ENCODE measurements at places on chromosomes 1 and 21.

DNA sequence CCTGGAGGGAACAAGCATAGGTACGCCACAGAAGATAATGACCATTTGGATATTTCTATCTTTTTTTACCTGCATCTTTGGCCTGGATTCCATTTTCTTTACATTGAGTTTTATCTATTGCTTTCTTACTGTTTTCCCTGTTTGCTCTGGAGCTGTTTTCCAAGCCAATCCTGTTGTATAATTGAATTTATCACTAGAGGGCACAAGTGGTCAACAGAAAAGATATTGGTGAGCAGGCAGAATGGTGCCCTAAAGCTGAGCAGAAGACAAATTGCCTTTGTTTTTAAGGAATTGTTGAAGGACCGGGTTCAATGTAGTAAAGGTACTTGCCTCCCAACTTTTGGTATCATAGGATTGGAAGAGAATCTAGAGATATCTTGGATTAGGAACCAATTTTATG is 152.8 kb downstream of the PPP1R12B start:
- peak; percentile 8 for DNase-seq

DNA sequence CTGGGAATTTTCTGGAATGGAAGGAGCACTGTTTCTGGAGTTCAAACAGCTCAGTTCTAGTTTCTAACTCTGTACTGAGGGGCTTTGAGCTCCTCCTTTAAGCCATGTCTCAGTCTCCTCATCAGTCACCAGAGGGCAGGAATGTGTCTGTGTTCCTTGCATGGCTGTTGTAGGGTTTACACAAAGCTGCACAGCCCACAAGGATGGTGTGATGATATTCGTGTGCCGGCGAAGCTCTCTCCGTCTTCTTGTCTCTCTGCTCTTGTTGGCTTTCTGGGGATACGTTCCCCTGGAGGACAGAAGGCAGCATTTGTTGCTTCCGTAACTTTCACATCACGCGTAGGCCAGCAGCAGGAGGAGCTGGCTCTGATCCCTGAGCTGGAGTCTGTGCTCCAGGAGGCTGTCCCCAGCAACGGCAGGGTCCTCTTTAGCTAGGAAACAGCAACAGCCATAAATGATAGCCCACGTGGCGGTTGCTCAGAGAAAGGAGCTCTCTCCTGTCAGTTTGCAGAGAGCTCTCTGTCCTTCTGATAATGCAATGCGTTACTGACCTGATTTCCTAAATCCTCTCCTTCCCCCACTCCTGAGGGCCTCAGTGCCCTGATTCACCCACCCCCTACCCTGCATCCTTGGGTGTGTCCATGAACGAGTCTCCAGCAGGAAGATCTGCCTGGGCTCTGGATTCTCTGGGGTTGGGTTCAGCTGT is 189.2 kb upstream of the VAMP3 start:
- DNase-seq = no peak

DNA sequence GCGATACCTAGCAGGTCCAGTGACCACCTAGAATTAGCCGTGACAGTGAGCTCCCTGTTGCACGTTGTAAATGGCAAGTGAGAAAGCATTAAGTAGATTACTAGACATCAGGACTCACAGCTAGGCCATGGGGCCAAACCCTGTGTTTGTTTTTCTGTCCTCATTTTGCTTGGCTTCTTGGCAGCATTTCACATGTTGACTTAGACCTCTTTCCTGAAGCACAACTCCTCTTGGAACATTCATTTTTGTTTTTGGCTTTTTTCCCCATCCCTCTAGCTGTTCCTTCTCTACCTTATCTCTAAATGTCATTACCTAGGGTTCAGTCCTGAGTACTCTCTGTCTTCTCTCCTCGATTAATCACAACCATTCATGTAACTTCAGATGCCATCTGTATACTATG is 16.9 kb upstream of the PTPN14 start:
- no peak for DNase-seq

DNA sequence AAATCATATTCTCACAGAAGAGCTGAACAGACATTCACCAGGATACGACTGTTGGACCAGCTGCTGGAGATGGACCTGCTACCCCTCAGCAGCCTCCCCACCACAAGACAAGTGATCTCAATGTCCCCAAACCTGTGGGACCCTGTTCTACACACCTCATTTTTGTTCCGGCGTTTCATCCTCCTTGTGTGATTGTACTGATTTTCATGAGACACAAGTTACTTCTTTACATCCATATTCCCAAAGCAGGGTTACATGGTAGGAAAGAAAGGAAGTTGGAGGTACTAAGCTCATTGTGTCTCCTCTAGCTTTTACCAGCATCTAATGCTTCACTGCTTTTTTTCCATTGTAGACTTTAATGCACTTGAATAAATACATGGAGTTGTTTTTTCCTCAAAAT is 8.7 kb downstream of the ADAMTS1 start:
- DNase-seq = no peak

DNA sequence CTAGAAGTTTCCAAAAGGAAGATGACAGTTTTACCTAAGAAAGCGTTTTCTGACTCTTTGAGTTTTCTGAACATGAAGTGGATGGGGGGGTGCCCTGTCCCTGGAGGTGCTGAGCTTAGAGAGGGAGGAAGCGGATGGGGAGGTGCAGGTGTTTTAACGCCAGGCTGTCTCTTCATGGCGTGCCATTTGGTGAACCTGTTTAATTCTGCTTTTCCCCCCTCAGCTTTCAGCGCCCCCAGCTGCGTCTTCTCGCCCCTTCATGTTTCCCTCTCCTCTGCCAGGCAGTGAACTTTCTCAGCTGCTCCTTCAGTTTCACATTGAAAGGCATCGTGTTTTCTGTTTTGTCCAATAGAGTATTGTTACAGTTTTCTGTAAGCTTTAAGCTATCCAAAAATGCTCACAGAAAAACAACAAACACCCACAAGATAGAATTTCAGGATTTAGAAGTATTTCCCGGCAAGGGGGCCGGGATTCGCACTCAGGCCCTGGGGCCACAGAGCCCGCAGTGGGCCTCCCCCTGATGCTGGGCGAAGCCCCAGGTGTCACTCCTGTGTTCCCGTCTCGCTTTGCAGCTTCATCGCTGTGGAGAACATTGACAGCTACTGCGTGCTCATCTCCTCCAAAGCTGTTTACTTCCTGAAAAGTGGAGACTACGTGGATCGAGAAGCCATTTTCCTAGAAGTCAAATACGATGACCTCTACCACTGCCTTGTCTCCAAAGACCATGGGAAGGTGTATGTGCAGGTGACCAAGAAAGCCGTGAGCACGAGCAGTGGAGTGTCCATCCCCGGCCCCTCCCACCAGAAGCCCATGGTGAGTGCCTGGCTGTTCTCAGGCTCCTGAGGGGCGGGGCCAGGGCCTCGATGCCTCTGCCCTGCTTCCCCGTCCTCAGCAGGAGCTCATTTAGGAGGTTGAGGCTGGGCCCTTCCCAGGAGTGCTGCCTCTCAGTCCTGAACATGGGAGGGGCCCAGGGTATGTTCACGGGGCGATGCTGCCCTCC is 111.4 kb downstream of the DHRS3 start:
- DNase-seq = no peak

GRCh38 chr1:248850536-248851251 is 8.2 kb downstream of the ZNF692 start:
- no peak for DNase-seq

DNA sequence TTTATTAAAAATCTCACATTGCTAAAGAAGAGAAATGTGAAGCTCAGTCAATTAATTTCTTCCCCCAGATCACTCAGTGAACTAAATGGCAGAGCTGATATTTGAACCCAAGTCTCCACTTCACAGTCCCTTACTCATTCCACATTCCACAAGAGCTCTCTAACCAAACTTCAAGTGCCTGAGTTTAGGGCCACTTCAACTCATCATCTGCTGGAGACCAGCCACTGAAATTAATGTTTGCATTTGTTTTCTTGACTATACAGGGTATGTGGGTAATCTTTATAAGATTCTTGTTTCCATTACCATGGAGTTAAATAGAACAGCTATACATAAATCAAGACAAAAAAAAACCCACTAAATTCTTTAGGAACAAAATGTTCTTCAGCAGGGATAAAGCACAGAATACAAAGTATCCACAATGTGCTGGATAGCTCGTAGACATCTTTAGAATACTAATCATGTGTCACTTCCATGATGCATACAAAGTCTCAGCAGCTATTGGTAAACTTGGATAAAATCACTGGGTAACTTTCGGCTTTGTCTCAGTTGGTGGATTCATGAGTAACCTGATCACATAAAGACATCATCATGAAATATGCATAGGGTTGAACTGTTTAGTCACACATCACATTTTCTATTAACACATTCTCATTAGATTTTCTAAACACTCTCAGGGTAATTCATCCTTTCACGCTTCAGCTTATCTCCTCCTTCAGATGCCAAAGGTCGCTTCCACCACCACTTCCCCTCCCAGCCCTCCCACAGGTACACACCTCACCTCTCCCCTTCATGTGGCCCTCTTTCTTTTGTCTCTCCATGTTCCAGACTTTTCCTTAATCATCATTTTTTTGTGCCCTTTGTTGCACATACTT is 89.8 kb downstream of the LRRC53 start:
- DNase-seq = no peak

- peak; percentile 17 for DNase-seq
Observed at GRCh38 chr1:80218112-80218511, 1211.6 kb upstream of the ADGRL4 start.

DNA sequence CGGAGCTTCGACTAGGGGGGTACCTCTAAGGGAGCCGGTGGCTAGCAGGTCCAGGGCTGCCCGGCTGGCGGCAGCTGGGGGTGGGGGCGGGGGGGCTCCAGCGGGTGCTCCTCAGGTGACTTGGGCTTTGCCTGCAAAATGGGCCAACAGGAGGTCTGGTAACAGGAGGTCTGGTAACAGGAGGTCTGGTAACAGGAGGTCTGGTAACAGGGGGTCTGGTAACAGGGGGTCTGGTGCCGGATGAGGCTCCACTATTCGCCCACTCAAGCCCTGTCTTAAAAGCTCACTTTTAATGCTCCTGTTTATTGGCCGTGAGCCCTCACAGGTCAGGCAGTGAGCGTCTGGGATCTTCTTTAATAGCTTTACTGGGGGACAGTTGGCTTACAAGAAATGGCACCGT is 40.4 kb upstream of the ACTRT2 start:
- DNase-seq = no peak

GRCh38 chr1:150386592-150386991 is 22.6 kb downstream of the RPRD2 start:
- DNase-seq = no peak

GRCh38 chr1:226831953-226832352 is 38.5 kb upstream of the PSEN2 start:
- DNase-seq = no peak

DNA sequence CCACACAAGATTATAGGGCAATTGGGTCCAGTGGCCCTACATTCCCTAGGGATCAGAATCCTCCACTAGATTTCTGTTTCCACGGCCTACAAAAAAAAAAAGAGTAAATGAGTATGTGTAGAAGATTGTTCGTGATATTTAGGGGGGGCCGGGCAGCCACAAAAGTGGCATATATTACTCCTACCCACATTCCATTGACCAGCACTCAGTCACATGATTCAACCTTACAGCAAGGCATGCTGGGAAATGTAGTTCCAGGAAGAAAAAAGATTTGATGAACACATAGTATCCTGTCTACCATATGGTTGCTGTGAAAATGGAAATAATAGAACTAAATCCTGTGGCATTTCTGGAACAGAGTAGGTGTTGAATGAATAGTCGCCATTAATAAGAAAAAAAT is 43.4 kb upstream of the GJB5 start:
- no peak for DNase-seq

DNA sequence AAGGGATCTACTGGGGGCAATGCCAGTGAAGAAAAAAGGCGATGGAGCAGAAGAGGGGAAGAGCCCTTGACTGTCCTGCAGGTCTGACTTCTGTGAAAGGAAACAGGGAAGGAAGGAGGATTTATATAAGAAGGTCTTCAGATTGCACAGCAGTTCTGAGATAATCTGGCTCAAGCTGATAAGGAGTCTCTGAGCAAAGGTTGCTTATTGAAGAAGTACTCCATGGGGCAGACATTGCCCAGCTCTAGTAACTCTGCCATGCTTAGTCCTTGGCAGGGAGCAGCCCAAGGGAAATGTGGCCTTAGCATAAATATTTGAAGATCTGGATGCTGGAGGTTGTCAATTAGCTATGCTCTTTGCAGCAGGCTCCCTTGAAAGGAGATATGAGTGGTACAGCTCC is 15.9 kb upstream of the TTF2 start:
- no peak for DNase-seq

GRCh38 chr1:71196685-71197084 is 115.8 kb upstream of the ZRANB2 start:
- no peak for DNase-seq

DNA sequence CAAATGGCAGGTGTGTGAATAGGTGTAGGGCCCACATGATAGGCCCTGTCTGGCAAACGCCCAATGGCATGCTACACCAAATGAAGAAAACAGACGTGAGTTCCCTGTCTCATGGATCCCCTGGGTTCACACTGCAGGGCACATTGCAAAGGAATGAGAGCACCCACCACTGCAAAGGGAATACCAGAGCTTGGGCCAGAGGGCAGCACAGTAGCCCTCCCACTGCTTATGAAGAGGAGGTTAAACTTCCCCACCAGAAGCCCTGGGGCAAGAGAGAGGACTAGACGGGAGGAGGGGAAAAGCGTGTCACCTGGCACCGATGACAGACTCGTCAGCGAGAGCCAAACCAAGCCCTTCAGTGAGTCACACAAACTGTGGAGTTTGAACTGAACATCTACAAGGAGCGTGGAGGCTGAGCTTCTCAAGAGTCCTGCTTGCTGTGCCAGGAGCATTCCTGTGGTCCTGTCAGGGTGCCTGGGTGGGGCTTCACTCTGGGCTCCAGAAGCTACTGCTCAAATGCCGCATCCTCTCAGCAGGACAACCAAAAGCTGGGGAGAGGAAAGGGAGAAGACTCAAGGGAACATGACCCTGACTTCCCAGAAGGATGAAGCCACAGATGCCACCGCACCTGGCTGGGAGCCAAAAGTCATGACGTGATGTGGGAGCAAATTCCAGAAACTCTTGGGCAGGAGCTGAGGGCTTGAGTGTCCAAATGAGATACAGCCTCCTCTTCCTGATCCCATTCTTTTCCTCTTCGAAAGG is 61.1 kb downstream of the TOMM20 start:
- DNase-seq = no peak

GRCh38 chr1:46689356-46689755 is 17.7 kb downstream of the TEX38 start:
- no peak for DNase-seq

DNA sequence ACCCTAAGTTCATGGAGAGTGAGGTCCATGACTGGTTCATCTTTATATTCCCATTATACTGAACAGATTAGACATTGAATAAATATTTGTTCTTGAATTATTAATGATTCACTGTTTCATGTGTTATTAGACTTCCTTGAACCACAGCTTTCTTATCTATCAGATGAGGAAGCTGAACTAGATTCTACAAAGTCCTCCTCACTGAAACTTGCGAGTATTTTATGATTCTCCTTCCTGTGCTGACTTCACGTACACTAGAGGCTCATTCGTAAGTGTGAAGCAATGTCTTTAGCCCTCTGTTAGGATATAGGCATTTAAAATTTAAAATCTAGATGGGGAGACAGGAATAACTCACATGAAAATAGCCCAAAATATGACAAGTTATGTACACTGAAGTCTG is 95.6 kb upstream of the IRF2BP2 start:
- no peak for DNase-seq

GRCh38 chr1:112083487-112083886 is 94.0 kb upstream of the KCND3 start:
- peak; percentile 37 for DNase-seq
